Effector CD4-positive, alpha-beta T cell (primary cell): ENCODE measurements at places on chromosomes 5 and 9.

DNA sequence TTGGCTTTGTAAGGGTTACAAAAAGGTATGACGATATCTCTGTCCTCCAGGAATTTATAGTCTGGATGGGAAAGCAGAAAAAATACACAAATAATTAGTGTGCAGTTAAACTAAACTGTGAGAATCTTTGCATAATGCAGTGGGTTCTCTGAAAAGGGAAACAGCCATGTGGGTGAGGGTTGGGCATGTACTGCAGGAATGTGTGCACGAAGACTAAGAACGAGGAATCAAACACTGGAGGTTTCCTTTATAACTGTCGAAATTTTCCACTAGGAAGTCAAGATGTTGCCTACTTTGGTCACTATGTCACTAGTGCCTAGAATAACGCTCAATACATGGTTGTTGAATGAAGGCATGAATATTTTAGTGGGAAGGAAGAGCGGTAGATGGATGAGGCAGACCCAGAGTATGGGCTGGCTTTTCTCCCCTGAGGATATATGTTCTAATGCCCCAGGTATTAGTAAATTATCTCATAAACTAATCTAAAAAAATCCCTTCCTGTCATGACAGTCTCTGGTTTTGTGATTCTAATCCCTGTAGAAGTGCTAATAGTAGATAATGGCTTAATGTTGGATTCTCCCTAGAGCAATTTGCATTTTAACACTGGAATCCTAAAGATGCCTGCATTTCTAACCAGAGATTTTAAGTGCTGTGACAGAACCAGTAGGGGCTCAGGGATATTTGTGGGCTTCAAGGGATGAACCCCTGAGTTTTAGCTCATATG lies 227.3 kb downstream of the NMUR2 start:
- no peak for DNase-seq

DNA sequence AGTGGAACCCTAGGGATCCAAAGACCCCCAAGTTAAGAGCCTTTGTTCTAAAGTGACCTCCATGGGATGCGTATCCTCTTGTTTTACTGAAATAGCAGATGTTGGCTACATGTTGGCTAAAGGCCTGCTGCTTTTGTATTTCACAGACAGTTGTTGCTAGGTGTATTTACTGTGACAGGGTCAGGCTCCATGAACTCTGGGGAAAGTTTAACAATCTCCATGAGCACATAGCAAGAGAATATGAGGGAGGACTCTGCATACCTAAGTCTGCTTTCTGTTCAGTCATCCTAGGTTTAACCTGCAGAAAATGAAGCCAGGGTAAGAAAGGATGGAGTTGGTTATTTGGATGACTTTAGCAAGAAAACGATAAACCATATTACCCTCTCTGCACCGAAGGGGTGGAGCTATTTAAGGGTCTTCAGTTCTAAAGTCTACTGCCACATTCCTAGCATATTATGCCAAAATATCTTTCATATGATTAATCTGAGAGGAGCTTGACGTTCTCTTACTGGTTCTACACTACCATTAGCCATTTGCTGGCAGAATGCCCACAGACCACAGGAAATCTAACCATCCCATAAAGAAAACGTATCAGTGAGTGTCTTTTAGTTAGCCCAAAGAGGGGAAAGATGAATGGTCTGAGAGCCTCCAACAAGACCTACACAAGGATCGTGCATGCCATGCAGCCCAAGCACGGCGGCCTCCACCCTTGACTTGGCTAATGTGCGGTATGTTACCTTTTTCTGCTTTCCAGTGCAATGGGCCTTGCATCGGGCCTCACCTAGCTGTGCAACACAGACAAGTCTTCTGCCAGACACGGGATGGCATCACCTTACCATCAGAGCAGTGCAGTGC lies 127.8 kb downstream of the SAXO1 start:
- DNase-seq, result no peak

- DNase-seq, result no peak
Measured at GRCh38 chr9:134560654-134561053, 80.9 kb upstream of the COL5A1 start.

DNA sequence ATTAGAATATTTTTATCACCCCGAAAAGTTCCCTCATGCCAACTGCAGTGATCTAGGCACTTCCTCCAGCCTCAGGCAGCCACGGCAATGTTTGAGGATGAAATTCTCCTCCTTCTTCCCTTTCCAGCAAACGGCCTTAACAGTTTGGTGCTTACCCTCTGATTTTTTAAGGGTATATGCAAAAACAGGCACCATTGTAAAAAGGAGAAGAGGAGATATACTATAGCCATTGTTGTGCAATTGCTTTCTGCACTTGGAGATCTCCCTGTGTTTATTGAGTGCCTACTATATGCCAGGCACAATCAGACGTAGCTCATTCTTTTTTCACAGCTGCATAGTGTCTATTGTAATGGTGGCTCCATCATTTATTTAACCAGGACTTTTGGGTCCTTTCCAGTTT lies 29.4 kb downstream of the GSN start:
- DNase-seq, result no peak

DNA sequence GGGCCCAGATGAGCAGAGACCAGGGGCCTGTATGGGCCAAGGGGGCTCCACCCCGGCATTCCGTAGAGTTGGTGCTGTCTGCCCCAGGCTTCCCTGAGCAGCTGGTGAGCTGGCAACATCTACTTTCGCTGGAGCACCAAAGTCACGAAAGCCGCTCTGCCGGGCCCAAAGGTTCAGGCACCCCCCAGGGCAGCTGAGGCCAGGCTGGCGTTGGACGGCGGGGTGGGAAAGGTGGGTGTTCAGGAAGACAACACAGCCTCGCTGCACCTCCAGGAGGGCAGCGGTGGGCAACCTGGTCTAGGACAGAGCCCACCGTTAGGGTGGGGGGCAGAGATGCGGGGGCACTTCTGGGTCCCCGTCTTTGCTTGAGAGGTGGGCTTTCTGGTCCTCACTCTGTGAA lies 30.1 kb upstream of the TMEM250 start:
- no peak for DNase-seq

- DNase-seq, result peak; percentile 33
Measured at GRCh38 chr5:109656829-109657228, 32.9 kb upstream of the MAN2A1 start.

GRCh38 chr5:151950706-151951105 lies 26.1 kb upstream of the GLRA1 start:
- DNase-seq, result no peak

DNA sequence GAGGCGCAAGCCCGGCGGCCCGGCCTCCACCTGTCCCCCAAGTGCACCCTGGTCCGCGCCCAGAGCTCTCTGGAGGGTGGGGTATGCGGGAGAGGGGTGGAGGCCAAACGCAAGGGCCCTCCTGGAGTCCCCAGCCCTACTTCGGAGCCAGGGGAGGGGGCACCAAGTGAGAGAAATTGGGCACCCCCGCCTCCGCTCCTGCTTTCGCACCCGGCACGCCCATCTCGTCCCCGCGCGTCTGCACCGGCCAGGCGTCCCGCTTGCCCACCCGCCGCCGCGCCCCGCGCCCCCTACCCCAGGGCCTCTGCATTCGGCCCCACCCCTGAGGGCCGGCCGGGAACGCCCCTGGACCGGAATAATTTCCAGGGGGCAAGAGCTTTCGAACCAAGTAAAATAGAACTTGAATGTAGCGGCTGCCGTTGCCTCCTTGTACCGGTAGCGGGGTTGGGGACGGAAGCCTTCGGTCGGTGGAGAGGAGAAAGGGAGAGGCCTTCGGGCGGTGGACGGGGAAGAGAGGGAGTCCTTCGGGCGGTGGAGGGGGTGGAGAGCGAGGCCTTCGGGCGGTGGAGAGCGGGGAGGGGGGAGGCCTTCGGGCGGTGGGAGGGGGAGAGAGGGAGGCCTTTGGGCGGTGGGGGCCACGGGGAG lies 694 bp upstream of the PHPT1 start:
- DNase-seq, result no peak

- no peak for DNase-seq
Measured at GRCh38 chr5:150508828-150509227, 897 bp downstream of the NDST1 start.

DNA sequence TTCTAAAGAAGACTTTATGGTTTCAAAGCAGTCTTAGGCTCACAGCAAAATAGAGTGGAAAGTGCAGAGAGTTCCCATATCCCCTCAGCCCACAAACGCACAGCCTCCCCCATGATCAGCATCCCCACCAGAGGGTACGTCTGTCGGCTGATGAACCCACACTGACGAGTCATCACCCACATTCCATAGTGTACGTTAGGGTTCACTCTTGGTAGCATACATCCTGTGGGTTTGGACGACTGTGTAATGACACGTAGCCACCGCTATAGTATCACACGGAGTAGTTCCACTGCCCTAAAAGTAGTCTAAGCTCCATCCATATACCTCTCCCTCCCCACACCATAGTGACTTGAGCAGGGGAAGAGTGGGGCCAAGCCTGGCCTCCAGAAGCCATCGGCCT lies 135.7 kb upstream of the PHYKPL start:
- DNase-seq, result no peak

DNA sequence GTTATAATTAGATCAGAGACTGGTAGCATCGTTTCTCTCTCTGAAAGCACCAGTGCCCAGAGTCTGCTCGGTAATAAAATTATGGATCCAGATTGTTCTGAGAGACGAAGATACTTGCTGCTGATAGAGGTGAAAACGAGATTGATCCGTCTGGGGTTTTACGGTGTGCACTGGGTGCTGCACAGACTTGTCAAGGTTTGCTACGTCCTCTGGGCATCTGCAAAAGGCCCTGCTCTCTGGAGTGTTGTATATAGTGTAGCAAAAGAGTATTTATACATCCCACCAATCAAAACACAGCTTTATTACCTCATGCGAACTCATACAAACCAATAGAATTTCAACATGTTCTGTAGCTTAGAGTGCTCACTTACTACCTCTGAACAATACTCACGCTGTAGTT lies 219.3 kb downstream of the PBX3 start:
- DNase-seq, result no peak

DNA sequence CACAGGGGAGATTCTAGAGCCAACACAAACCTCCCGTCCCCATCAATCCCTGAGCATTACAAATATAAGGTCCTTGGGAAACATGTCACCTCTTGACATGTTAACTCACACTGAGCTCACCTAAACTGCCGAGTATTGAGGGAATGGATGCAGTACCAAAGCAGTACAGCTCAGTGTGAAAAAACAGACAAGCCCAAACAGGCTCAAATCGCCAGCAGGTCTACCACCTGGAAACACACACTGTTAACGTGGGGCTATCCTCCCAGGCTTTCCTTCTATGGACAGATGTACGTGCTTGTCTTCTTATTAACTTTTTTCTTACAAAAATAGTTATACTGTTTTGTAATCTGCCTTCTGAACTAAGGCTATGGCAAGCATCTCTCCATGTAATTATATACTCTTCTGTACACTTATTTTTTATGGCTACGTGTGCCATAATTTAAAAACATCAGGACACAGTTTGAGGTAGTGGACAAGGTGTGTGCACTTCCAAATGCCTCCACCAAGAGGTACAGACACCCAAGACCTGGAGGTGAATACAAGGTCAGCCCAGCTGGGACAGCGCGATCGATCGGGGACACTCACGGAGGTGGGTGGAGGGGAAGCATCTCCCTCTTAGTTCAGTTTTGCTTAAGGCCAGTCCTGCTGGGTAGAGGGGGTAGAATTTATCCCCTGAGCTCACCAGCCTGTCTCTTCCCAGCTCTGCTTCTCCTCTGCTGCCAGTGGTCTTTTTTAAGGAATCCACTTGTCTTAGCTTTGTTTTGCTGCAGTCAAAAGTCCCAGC lies 76.5 kb downstream of the DAP start:
- no peak for DNase-seq

- no peak for DNase-seq
Measured at GRCh38 chr5:136622747-136623146, 257.4 kb upstream of the TRPC7 start.

GRCh38 chr5:169341556-169341955 lies 40.6 kb upstream of the SLIT3 start:
- no peak for DNase-seq

DNA sequence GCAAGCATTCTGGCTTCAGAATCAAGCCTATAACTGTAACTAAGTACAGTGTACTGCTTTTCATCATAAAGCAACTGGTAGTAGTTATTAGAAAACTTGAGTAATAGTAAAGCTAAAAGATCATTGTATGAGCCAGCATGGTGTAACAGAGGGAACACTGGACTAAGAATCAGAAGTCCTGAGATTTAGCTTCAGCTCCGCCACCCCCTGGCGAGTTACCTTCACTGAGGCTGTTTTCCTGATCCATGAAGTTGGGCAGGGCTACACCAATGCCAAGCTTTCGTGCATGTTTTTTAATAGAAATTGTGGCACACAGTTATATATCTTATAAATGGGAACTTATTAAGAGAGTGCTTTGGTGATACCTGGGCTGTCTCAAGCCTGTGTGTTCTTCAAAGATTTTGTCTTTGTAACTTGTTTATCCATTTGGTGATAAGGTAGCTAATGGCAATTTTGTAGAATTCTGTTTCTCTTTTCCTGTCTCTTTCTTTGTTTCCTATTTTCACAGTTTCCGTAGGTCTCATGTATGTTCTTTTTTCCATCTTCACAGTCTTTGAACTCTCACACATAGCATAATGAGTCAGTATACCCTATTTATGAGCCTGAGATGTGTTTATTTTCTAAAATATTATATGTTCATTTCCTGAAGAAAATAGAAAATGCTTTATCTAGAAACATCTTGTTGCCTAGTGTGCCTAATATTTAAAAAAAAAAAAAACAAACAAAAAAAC lies 102.3 kb downstream of the GDNF start:
- no peak for DNase-seq

GRCh38 chr5:7010591-7010990 lies 297.4 kb downstream of the TENT4A start:
- no peak for DNase-seq

- DNase-seq, result no peak
Measured at GRCh38 chr5:27818888-27819287, 780.5 kb upstream of the CDH9 start.

DNA sequence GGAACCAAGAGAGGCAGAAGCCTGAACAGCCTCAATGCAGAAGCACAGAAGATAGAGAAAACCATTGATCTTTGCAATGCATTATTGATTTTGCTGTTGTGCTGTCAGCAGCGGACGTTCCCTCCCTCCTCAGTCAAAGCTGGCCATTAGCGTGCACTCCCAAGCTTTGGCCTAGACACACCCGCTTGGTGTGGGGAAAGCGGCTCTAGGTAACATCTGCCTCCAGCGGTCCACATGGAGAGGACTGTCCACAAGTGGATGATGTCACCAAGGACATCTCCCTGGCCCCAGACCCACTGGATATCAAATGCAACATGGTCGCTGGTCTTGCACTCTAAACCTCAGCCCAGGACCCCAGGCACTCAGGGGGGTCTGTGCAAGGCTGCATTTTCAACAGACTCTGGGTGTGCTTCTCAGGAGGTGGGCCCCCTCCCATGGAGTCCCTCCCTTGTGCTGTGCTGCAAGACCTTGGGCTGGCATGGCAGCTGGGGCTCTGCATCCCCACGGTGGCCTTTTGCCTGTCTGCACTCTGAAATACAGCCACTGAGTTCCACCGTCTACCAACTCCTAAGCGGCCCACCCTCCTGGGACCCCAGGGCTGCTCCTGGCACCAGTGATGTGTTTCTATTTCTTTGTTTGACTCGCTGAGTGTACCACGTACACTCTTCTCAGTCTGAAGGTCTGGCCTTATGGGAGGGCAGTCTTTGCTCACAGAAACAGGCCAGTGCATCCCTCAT lies 1.9 kb downstream of the SEMA4D start:
- no peak for DNase-seq
